ENCODE measurements at places on chromosomes 4 and X.
A peak's percentile ranks its signal among the peaks of the same experiment; 100 is the strongest.

- peaks cover 4% of the 10 kb centered on the region for H3K27me3 ChIP-seq
- H3K36me3 ChIP-seq = no peaks in the 10 kb centered on the region
- DNase-seq = no peak
- H3K4me3 ChIP-seq = no peak overlapping the region
These were observed 113.5 kb upstream of the TMEM164 start for GRCh38 chrX:109889289-109890006.

DNA sequence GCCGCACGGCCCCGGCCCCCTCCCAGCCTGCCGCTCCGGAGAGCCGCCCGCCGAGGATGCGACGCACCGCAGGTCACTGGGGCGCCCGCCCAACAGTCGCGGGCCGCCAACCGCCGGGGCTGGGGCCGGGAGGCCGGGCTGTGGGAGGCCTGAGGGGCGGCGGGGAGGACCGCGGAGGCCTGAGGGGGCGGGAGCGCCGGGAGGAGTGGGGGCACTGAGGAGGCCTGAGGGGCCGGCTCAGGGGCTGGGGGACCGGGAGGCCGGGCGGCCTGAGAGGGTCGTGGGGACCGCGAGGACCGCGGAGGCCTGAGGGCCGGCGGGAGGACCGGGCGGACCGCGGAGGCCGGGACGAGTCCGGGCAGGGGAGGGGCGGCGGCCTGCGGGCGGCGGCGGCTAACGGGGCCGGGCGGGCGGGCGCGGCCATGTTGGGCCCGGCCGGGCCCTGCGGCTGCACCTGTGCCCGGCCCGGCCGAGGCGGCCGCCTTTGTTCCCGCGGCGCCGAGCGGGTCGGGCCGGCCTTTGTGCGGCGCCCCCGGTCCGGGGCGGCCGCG, 353 bp downstream of the NSD2 start:
- H3K27ac ChIP-seq = no peak overlapping the region
- DNase-seq = peak; percentile 42
- peak overlapping the region; percentile 43 for H3K4me3 ChIP-seq
- H3K4me1 ChIP-seq = peaks cover 45% of the 10 kb centered on the region

- DNase-seq = no peak
- no peak overlapping the region for H3K27ac ChIP-seq
- peaks cover 3% of the 10 kb centered on the region for H3K4me1 ChIP-seq
These were observed 207.9 kb downstream of the FRAS1 start for GRCh38 chr4:78265006-78265405.

DNA sequence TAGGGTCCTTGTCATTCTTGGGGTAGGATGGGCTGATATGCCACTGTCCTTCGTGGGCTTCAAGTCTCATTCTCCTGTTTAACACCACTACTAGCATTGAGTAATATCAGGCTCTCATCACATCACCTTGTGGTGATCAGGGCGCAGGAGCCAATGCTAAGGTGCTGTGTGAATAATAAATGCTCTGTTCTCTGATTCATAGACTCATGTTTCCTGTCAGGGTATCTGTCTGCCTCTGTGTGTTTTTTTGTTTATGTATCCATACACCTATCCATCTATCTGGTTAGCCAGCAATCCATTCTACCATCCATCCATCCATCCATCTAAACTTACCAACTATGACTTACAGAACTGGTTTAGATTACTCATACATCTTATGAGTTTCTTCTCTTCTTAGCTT, 525.1 kb upstream of the ATOH1 start:
- H3K36me3 ChIP-seq = no peaks in the 10 kb centered on the region
- no peaks in the 10 kb centered on the region for H3K4me1 ChIP-seq
- H3K4me3 ChIP-seq = no peak overlapping the region
- H3K27ac ChIP-seq = no peak overlapping the region
- no peak for DNase-seq

GRCh38 chr4:43682551-43682950, 766.1 kb downstream of the KCTD8 start:
- H3K27ac ChIP-seq = no peak overlapping the region
- no peaks in the 10 kb centered on the region for H3K4me1 ChIP-seq
- H3K4me3 ChIP-seq = no peak overlapping the region
- no peak for DNase-seq

DNA sequence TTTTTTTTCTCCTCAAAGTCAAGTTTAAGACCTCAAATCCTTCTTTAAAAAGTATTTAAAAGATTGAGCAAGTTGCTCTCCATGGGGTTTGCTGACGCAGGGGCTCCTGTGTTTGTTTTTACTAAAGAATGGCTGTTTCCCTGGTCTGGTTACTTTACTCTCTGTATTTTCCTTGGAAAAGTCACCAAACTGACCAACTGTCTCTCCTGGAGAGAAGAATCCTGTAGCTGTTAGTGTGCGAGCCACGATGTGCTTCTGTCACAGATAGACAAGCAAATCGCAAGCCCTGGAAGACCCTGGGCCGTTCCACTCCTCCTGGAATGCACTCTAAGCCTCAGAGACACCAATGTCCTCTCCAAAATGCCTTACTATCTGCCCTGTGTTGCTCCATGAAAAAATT, 212.1 kb downstream of the CHIC2 start:
- DNase-seq = no peak
- no peaks in the 10 kb centered on the region for H3K4me1 ChIP-seq
- H3K27ac ChIP-seq = no peak overlapping the region
- no peaks in the 10 kb centered on the region for H3K36me3 ChIP-seq

GRCh38 chr4:8007581-8007980, 67.9 kb upstream of the AFAP1 start:
- H3K27me3 ChIP-seq = peaks cover 3% of the 10 kb centered on the region
- no peak overlapping the region for H3K4me3 ChIP-seq
- no peaks in the 10 kb centered on the region for H3K36me3 ChIP-seq
- no peak for DNase-seq

- H3K27me3 ChIP-seq = peaks cover 13% of the 10 kb centered on the region
- no peaks in the 10 kb centered on the region for H3K36me3 ChIP-seq
- H3K4me1 ChIP-seq = no peaks in the 10 kb centered on the region
- H3K27ac ChIP-seq = no peak overlapping the region
These were observed 89.4 kb downstream of the COL25A1 start for GRCh38 chr4:109213056-109213455.

- no peak overlapping the region for H3K27ac ChIP-seq
- H3K27me3 ChIP-seq = no peaks in the 10 kb centered on the region
- H3K4me3 ChIP-seq = no peak overlapping the region
- H3K4me1 ChIP-seq = no peaks in the 10 kb centered on the region
- no peak for DNase-seq
- no peaks in the 10 kb centered on the region for H3K36me3 ChIP-seq
These were observed 230.2 kb downstream of the NLGN4X start for GRCh38 chrX:5998456-5998855.

- peaks cover 25% of the 10 kb centered on the region for H3K4me1 ChIP-seq
- peaks cover 9% of the 10 kb centered on the region for H3K27me3 ChIP-seq
- no peak for DNase-seq
These were observed 4.9 kb upstream of the PCGF3 start for GRCh38 chr4:700587-701264.

GRCh38 chr4:64940698-64941097, 531.4 kb upstream of the TECRL start:
- no peak overlapping the region for H3K4me3 ChIP-seq
- no peak for DNase-seq
- H3K27me3 ChIP-seq = no peaks in the 10 kb centered on the region
- H3K27ac ChIP-seq = no peak overlapping the region
- H3K4me1 ChIP-seq = no peaks in the 10 kb centered on the region

DNA sequence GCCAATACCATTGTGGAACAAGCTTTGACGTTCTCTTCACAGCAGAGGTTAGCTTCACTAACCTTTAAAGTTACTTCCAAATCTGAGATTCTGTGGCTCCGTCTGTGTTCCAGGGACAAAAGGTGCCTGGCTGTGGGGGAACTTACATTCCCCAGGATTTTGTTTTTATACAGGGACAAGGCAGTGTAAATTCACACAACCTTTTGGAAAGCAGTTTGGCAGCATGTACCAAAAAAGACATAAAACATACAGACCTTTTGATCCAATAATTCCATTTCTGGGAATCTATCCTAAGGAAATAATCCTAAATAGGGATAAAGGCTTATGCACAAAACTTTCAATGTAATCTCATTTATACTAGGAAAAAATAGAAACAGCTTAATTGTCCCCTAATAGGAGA, 8.9 kb upstream of the C1QTNF7 start:
- no peak overlapping the region for H3K4me3 ChIP-seq
- no peak for DNase-seq
- H3K4me1 ChIP-seq = peaks cover 5% of the 10 kb centered on the region
- peaks cover 2% of the 10 kb centered on the region for H3K27me3 ChIP-seq

GRCh38 chrX:77622672-77623071, 163.3 kb downstream of the ATRX start:
- DNase-seq = no peak
- H3K36me3 ChIP-seq = peaks cover 24% of the 10 kb centered on the region
- H3K4me1 ChIP-seq = peaks cover 13% of the 10 kb centered on the region
- peak overlapping the region; percentile 10 for H3K27ac ChIP-seq
- no peaks in the 10 kb centered on the region for H3K27me3 ChIP-seq

- no peaks in the 10 kb centered on the region for H3K27me3 ChIP-seq
- H3K4me1 ChIP-seq = no peaks in the 10 kb centered on the region
- H3K36me3 ChIP-seq = peaks cover 7% of the 10 kb centered on the region
- H3K27ac ChIP-seq = no peak overlapping the region
- H3K4me3 ChIP-seq = no peak overlapping the region
These were observed 26.7 kb downstream of the TMEM192 start for GRCh38 chr4:165085946-165086345.

- H3K36me3 ChIP-seq = peaks cover 7% of the 10 kb centered on the region
- peaks cover 20% of the 10 kb centered on the region for H3K4me1 ChIP-seq
- peak; percentile 55 for DNase-seq
- H3K27me3 ChIP-seq = no peaks in the 10 kb centered on the region
These were observed 10.5 kb downstream of the PPAT start for GRCh38 chr4:56424697-56425514.

DNA sequence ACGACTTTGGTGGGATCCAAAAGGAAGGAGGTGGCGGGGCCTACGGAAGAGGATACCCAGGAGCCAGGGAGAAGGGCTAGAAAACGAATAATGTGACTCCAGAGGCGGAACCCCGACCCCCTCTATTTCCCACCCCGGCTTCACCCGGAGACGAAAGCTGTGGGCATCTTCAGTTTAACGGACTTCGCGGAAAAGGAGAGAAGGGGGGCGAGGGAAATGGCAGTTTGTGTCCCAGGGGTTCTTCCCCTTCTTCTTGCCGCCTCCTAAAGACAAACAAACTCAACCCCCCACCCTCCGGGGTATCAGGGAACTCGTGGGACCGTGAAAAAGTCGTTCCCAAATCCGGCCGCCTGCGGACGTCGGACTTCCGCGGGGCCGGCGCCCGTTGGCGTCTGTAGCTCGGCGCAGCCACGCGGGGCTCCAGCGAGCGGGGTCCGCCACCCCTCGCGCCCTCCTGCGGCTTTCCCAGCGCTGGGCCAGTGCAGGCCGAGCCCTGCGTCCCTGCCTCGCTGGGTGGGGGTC, 3.6 kb upstream of the LEF1 start:
- peaks cover 19% of the 10 kb centered on the region for H3K27me3 ChIP-seq
- DNase-seq = peak; percentile 43
- peaks cover 53% of the 10 kb centered on the region for H3K4me1 ChIP-seq

DNA sequence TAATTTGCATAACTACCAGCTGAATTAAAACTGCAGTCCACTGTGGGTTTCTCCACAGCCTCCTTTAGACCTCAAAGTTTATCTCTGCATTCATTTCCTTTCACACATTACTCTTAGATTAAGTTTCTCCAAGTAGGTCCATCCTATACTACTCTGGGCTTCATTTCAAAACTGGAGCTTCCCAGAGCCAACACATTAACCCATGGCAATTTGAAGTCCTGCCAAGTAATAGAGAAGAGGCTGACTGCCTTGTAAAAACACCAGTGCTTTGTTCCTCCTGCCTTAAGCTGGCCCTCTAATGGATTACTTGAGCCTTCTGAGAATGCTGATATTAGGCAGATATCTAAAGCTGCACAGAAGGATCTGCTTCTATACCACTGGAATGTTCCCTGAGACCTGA, 997.2 kb upstream of the SLIT2 start:
- H3K36me3 ChIP-seq = no peaks in the 10 kb centered on the region
- H3K27ac ChIP-seq = no peak overlapping the region
- H3K4me1 ChIP-seq = no peaks in the 10 kb centered on the region
- DNase-seq = no peak

GRCh38 chrX:39019056-39019455, 217.8 kb downstream of the MID1IP1 start:
- no peak overlapping the region for H3K27ac ChIP-seq
- H3K4me3 ChIP-seq = no peak overlapping the region
- no peaks in the 10 kb centered on the region for H3K36me3 ChIP-seq
- H3K27me3 ChIP-seq = no peaks in the 10 kb centered on the region
- DNase-seq = no peak
